ENCODE measurements at places on chromosomes 7 and 10. TPM values are rescaled to one million over a fixed set of nuclear protein-coding genes. Genes with fewer than 3 reads are reported as not detected.

The ACBD7 gene
- 3.1 TPM for total RNA-seq

The ELN gene
- not detected for total RNA-seq

The GRM3 gene
- total RNA-seq: not detected

The ADARB2 gene
- not detected for total RNA-seq

The OR2A1 gene
- total RNA-seq: not detected

GRCh38 chr7:35545831-35546230 lies 149.1 kb downstream of the HERPUD2 start:
- no peak for ATAC-seq

- no peak for ATAC-seq
These were observed 3.9 kb upstream of the CSGALNACT2 start for GRCh38 chr10:43134126-43134905.

- ATAC-seq: no peak
These were observed 1.8 kb downstream of the BMI1 start for GRCh38 chr10:22322641-22323160.

DNA sequence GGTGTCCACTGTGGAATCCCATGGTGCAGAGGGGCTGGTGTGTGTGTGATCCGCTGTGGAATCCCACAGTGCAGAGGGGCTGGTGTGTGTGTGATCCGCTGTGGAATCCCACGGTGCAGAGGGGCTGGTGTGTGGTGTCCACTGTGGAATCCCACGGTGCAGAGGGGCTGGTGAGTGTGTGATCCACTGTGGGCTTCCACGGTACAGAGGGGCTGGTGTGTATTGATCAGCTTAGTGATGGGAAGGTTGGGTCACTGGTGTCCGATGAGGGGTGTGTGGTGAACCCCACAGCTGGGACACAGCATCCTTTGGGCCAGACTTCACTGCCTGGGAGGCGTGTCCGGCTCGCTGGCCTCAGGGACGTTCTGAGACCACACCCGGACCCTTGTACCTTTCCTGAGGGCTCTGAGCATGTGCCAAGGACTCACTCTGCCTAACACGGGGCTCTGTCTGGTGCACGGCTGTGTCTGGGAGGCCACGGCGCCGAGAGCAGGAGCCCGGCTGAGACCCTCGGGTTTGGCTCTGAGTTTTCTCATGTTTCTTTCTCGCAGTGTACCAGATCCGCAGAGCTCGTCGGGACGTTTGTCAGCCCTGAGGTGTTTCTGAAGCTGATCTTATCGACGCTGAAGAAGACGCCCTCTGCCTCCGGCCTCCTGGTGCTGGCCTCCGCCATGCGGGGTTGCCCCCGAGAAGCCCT lies 29.3 kb upstream of the PRKAR1B start:
- ATAC-seq: no peak

- ATAC-seq: no peak
These were observed 3.6 kb downstream of the LRRC17 start for GRCh38 chr7:102916426-102916825.

DNA sequence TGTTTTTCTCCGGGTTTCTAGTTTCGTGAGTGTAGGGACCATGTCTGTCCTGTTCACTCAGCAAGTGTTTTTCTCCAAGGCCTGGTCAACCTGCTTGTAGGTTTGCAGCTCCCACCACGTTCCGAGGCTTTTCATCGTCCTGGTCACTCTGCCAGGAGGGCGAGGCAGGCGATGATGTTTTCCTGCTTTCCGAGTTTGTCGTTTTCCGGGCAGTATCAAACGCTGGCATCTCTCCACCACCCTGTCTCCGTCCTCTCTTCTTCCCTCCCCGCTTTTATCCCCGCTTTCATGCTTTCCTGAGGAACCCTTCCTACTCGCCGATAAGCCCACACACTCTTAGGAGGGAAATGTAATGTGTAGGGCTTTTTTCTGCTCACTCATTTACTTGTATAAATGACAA lies 11.2 kb downstream of the IQCE start:
- no peak for ATAC-seq

GRCh38 chr10:32957341-32958084 lies 517 bp downstream of the ITGB1 start:
- ATAC-seq: peak; percentile 37

- ATAC-seq: no peak
These were observed 130.3 kb downstream of the PKD1L1 start for GRCh38 chr7:47817917-47818316.
